Cortex of kidney (tissue), 1 donor: ENCODE measurements at places on chromosomes 16 and 17.

- DNase-seq, result no peak
Measured at GRCh38 chr16:77807-78443, at the start of gene MPG. TSS of gene MPG (plus strand) at chr16:78225. CDS start at chr16:78310, 85 bp downstream.

GRCh38 chr17:11002417-11002816, 164.5 kb upstream of the PIRT start:
- no peak for DNase-seq

GRCh38 chr16:54405478-54405877, 118.9 kb upstream of the IRX3 start:
- no peak for DNase-seq

GRCh38 chr16:53692146-53692545, 11.5 kb downstream of the RPGRIP1L start:
- no peak for DNase-seq

GRCh38 chr17:62627219-62627903, at the start of gene MRC2:
TSS of gene MRC2 (plus strand) at chr17:62627670. CDS start at chr17:62627803, 133 bp downstream.
- DNase-seq, result no peak
